HS-5 (cell line): ENCODE measurements at places on chromosomes 5 and 9.

DNA sequence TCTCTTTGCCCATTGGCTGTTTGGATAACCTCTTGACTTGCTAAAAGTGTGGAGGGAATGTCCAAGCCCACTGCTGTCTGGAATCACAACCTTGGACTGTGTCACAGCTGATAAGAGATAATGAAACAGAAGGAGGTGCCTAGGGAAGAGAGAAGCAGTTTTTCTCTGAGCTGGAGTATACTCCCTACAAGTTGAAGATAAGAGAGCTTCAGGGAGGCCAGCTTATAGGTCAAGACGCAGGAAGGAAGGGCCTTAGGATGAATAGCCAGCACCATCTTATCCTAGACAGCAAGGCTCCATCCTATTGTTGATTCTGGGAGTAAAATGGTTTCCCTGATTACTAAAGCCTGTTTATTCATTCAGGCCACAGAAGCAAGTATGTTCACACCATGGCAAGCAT, 244.7 kb downstream of the NPR3 start:
- no peak for DNase-seq

GRCh38 chr5:52665559-52665958, 122.2 kb upstream of the ITGA1 start:
- DNase-seq: no peak

DNA sequence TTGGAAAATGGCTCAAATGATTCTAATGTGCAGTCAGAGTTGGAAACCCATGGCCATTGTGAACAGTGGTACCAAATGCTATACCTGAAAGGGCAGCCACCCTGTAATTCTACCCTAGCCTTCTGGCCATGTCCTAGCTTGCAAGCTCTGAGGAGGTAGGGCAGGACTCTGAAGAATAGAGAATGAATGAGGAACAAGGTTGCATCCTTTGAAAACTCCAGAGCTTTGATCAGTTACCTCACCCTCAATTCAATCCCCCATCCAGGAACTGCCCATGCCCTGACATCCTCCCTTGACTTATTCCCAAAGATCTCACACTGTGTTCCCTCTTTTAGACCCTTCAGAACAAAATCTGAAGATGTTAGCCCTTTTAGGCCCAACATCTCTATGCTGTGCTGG, 17.8 kb upstream of the ERMP1 start:
- DNase-seq: no peak

GRCh38 chr5:173833196-173833985, 54.8 kb upstream of the CPEB4 start:
- DNase-seq: no peak

DNA sequence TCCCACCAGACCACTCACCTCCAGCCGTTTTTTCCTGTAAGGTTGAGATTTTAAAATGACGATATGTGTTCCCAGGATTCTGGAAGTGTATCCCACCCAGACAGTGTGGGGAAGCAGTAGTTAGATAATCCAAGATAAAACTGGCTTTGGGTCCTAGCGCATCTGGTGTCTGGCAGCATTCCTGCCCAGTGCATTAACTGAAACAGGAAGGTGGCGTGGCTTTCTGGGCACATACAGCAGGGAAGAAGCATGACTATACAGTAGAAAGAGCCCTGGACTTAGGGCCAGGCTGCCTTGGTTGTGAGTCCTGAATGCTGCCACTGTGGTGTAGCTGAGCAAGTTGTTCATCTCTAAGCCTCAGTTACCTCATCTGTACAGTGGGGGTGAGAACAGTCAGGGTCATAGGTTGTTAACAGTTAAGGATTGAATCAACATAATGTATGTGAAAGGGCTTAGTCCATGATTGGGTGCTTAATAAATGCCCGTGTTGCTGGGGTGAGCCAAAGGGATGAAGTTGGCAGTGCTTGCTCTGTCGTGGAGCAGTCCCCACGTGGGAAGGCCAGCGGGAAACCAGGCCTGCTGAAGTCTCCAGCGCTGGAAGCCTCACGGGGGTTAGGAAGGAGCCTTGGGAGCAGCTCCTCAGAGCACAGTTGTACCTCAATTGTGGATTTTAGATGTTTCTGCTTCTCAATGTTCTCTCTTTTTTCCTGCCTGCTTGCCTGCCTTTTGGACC, 18.0 kb downstream of the CLTA start:
- DNase-seq: no peak

- DNase-seq: no peak
These were observed 165.0 kb upstream of the FBXL17 start for GRCh38 chr5:108546939-108547338.

- no peak for DNase-seq
These were observed 99.9 kb upstream of the ZNF618 start for GRCh38 chr9:113776194-113776593.
